ENCODE measurements at places on chromosomes 2 and 18.

DNA sequence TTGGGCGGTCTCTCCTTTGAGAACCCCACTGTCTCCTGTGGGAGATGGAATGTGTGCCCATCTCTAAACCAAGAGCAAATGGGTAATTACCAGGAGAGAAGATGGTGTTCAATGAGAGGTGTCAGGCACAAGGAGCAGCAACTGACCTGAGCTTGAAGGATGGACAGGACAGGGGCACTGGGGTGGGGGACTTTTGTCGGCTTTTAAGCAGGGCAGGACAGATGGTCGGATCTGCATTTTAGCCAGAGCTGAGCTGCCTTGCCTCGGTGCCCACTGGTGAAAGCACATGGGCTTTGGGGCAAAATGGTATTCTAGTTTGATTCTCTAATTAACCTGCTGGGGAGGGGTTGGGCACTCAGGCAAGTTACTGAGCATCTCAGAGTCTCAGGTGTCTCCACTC, 98.0 kb downstream of the INHBB start:
- no peak for DNase-seq

- DNase-seq: no peak
Observed at GRCh38 chr2:148896136-148896535, 21.1 kb downstream of the KIF5C start.

DNA sequence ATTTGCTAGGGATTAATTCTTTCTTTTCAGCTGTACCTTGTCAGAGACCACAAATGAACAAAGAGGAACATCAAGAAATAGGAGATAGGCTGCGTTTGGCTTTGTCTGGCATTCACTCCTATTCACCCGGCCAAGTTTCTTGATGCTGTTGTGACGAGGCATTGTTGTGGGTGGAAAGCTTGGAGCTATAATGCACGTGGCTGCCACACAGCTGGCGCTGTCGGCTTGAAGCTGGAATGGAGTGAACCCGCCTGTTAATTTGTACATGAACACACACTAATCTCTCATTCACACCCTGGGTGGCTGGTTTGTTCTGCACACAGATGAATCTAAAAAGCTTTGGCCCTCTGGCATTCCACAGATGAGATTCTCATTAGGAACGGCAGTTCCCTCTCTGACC, 274.9 kb upstream of the GYPC start:
- no peak for DNase-seq

GRCh38 chr18:57220930-57221483, 74.1 kb downstream of the BOD1L2 start:
- no peak for DNase-seq

- no peak for DNase-seq
Observed at GRCh38 chr2:184793176-184793575, 194.8 kb downstream of the ZNF804A start.

DNA sequence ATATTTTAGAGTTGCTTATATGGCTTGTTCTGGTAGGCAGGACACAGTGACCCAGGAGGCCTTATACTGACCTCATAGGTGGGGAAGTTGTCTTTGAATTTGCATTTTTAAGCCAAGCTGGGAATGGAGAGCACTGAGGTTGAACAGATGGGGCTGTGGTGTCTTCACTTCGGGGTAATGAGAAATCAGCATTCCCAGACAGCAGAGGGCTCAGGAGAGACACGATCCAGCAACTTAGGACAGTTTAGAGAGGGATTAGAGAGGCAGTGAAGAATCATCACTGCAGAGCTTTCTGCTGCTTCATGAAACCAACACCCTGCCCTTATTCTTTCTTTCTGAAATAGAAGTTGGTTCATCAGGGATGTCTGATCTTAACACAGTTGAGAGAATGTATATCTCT, 202.4 kb downstream of the TDRD15 start:
- DNase-seq: no peak

- no peak for DNase-seq
Observed at GRCh38 chr2:27920148-27920885, 29.8 kb downstream of the BABAM2 start.

GRCh38 chr2:88737385-88737784, 45.9 kb downstream of the RPIA start:
- no peak for DNase-seq

DNA sequence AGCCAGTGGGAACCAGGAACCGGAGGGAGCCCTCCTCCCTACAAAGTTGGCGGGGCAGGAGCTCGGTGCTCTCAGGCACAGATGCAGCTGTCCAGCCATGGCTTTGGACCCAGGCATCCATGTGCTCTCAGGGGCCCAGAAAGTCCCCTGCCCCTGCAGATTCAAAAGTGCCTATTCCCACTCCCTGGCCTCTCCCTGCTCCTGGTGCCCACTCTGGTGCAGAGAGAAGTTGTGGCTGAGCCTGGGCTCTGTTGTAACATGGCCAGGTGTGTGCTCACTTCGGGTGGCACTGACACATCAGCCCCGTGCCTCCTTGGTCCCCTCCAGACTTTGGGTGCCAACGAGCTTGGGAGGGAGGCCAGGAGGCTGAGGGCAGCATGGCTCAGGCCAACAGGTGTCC, 315.8 kb upstream of the KYNU start:
- DNase-seq: peak; percentile 55

DNA sequence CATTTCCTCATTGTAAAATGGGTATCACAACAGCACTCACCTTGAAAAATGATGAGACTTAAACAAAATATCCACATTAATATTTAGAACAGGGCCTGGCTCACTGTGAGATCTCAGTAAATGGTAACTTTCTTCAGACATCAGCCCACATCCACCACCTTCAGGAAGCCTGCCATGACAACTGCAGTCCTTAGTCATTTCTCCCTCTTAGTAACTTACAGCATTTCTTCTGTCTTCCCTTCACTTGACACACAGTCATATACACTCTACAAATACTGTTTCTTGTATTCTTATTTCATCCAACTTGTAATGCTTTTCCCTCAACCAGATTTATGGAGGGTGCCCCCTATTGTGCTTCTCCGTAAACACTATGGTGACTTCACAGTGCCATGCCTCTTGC, 263.0 kb downstream of the ZNF516 start:
- DNase-seq: no peak

DNA sequence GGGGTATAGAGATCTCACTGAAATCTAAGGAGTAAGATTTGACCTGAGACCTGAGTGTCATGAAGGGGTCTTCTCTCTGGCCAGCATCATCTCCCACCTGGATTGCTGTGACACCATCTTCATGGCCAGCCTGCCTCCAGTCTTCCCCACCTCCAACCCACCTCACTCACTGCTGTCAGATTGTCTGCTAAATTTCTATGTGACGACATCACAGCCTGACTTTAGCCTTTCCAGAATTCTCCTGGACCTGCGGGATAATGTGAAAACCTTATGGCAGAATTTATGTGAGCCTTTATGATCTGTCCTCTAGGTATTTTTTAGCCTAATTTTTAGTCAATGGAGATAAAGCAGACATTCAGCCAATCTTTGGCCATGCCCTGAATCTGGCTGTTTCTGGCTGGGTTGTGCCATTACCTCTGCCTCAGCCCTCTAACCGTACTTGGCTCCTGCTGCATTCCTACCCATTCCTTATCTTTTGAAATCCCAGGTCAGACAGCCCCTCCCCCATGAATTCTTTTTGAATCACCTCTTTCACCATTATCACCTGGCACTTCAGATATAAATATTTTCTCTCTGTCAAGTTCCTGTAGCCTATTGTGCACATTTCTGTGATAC, 66.4 kb upstream of the MMADHC start:
- DNase-seq: no peak

DNA sequence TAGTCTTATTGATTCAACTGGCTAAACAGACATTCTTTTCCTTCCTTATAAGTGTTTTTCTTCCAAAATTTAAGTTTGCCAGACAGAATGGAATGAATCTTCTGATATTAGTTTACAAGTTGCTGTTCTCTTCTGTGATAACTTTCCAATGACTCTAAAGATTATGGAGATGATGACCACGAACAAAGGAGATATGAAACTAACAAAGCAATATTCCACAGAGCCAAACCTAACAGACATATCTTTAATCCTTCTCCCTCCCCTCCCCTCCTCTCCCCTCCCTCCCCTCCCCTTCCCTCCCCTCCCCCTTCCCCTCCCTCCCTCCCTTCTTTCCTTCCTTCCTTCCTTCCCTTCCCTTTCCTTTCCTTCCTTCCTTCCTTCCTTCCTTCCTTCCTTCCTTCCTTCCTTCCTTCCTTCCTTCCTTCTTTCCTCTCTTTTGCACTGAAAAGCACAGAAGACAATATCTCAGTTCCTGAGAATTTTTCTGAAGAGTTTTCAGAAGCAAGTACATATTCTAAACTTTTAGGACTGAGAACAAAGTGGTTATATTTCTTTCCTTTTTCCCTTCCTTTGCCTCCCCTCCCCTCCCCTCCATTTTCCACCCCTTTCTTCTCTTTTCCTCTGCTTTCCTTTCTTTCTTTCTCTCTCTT, 89.9 kb downstream of the KCNH7 start:
- no peak for DNase-seq

- peak; percentile 77 for DNase-seq
Observed at GRCh38 chr2:222709191-222709891, 37.9 kb downstream of the MOGAT1 start.

GRCh38 chr2:234555616-234556249, 58.9 kb upstream of the ARL4C start:
- DNase-seq: no peak

Data from upper lobe of right lung (tissue), 1 donor.